ENCODE measurements at places on chromosomes 12 and 14.

DNA sequence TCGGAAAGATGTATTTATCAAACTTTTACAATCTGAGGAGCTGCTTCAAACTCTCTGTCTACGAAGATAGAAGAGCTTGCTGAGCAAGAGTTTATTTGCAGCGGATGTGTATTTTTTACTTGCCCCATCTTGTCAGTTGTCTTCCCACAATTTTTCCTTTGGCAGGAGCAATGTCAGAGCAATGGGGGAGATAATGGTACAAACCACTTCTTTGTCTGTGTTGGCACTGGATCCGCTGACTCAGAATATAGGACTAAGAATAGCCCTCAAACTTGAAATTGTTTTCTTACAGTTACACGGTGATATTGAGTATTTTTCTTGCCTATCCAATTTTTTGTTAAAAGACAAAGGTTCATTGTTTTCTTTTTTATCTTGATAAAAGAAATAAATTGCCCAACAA lies 27.6 kb downstream of the HELB start:
- DNase-seq, result no peak

- no peak for DNase-seq
These were observed 53.4 kb downstream of the RPH3A start for GRCh38 chr12:112844814-112845565.

- no peak for DNase-seq
These were observed 717.7 kb upstream of the USP15 start for GRCh38 chr12:61542551-61542950.

DNA sequence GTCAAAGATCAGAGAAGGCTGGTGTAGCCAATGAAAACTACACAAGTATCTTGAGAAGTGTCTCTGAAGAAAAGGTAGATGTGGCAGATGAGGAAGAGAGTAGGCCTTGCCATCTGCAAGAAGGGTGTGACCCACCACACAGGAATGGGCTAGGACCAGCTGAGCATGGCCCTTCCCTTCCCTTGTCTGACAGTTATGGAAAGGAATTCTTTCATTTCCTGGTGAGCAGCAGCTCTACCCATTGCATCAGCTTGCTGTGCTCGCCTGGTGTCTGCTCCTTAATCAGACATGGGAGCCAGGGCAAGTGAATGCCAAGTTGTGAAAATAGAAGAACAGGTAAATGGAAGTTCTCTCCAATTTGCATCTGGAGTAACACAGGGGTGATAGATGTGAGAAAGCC lies 145.2 kb upstream of the KRR1 start:
- no peak for DNase-seq

All from breast epithelium (tissue), 4 donors.